HTR-8/SVneo (cell line): ENCODE measurements at places on chromosomes 7 and 10.

GRCh38 chr7:143269251-143269650 is 6.0 kb downstream of the GSTK1 start:
- DNase-seq = no peak

- peak; percentile 93 for DNase-seq
These were observed 149.2 kb downstream of the PRKAG2 start for GRCh38 chr7:151727579-151728285.

DNA sequence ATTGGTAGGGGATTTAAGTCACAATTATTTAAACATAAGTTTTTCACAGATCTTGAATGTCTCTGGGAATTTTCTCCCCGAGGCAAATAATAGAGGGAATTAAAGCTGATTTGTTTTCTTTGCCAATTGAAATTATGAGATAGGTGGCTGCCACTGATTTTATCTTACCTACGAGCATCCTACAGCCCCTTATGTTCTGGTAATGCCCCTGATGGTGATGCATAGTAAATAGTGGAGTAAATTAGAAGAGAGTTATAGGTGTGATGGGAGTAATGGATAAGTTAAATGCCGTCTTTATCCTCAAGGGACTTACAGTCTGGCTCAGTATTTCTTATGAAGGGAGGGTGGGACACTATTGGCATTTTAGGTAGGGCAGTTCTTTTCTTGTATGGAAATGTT is 58.1 kb downstream of the HDAC9 start:
- no peak for DNase-seq

- no peak for DNase-seq
These were observed 21.6 kb upstream of the RPEL1 start for GRCh38 chr10:103224133-103224532.

DNA sequence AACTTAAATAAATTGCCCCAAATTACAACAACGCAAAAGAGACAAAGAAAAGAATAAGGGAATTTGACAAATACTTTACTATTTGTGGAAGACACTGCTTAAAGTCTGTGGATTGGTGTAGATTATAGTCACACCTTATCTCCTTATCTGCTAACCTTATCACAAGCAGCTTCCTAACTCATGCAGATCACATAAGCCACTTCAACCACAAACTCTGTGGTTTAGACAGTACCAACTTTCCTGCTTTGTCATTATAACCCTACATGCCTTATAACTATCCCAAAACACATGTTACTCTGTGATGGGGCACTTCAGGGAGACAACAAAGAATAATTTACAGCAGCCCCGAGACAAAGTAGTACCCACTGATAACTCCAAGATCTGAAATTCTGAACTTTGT is 41.5 kb upstream of the PPP3CB start:
- DNase-seq = no peak

DNA sequence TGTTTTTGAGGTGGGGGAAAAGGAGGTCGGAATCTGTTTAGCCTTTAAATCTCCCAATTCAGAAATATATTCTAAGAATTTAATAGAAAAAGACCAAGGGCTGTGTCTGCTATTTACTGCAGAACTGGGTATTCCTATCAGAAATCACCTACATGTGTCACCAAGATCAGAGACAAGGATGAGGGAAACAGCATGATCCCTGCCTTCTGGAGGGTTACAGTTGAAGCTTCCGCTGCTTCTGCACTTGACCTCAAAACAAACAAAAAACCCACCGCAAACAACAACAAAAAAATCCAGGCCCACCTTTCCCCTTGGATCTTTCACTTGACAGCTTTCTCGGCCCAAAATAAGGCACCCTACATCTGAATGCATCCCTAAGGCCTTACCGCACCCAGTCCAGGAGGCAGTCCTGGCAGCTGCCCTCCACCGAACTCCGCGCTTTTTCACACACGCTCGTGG is 750 bp upstream of the CDK14 start:
- DNase-seq = no peak

DNA sequence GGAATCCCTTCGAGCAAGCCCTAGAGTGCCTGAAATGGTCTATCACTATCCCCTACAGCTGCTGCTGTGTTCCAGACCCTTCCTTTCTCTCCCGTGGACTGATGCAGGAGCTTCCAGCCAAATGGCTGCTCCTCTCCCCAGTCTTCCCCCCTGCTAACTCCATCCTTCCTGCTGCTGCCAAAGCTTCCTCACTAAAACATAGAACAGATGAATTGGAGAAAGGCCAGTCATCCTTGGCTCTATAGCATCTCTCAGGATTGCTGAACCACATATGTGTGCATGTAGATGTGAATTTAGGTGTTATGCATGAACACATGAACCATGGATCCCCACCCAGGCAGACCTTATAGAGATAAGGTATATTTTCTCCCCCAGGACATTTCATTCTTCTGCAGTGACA is 60.7 kb downstream of the GPR26 start:
- no peak for DNase-seq

DNA sequence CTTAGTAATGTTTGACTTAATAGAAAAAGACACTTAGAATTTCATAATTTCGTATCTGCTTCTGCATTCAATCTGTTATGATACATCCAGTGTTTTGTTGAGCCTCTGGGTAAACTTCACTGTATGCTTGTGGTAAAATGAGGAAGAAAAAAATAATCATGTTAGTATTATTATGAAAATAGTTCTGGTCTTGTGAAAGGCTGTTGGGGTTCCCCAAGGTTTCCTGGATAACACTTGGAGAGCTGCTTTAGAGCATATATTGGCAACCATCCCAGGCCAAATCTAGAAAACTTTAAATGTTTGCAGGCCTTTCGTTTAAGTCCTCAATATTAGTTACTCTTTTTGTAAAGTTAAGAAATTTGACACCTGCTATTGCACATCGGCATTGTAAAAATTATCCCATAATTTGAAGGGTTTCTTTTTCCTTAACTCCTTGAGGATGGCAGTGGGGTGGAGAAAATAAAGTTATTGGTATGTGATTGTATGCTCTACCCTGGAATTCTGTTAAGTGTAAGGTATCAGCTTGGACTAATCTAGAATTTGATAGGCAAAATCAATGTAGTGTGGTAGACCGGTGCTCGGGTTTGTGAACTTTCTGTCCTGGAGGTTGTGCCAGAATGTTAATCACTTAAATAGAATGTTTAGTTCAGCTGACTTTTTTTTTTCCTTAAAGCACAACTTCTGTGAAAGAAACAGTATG is 54.5 kb downstream of the WAC start:
- DNase-seq = no peak

DNA sequence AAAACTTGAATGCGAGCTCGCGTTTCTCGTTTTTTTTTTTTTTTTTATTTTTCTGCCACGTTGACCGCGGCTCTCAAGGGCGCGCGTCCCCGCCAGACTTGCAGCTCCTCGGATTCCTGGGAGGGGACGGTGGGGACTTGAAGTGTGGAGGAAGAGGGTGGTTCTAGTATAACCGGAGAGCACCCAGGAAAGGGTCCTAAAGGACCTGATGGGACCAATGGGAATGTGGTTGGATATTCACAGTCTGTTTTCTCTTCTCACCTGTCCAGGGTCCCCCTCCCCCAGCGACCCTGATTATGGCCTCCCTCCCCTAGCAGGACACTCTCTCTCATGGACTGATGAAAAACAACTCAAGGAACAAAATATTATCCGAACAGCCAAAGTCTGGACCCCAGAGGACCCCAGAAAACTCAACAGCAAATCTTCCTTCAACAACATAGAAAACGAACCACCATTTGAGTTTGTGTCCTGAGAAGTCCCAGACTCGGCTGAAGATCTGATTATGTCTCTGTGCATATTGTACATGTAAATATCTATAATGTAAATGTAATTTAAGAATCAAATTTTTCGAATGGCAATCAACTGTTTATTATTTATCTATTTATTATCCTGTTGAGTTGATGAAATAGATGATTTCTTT is 1.4 kb downstream of the PTF1A start:
- DNase-seq = no peak

DNA sequence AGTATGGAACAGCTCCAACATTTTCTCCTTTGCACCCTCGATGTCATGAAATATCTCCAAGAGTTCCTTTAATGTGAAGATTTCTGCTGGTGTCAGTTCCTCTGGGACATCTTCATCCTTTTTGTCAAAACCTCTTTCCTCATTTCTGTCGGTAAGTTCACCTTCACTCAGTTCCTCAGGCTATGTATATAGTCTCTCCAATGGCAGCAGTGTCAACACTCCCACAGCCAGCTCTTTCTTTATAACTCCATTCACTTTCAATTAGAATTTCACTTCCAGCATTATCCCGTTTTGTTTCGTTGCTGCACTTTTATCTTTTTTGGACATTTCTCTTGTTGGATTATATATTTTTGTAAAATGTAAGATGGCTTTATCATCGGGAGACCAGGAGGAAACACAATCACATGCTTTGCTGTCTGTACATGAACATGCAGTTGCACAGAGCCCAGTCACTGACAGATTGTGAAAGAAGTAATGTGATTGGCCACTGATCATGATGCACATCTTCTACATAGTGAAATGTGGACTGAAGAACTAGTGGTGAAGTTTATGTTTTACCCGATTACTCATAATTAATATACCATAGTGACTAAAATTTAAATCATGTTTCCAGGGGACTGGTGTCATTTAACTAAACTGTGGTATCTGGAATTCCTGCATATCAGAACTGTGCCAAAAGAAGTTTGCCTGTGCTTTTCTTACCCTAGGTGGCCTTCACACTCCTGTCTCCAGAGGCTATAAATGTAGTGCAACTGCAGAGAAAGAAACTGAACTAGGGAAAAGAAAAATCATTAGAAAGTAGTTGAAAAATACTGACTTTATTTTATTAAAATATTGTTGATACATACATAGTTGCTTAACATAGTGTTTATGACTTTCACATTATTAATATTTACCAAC is 289.6 kb downstream of the PPP1R3A start:
- no peak for DNase-seq

- DNase-seq = no peak
These were observed 5.4 kb downstream of the TMEM178B start for GRCh38 chr7:141079219-141079618.

- no peak for DNase-seq
These were observed 551 bp downstream of the WASL start for GRCh38 chr7:123748171-123748733.

- DNase-seq = no peak
These were observed 26.5 kb upstream of the GPR141 start for GRCh38 chr7:37656913-37657530.

- no peak for DNase-seq
These were observed 184.0 kb upstream of the INHBA start for GRCh38 chr7:41886901-41887311.

GRCh38 chr10:33739031-33739430 is 404.6 kb upstream of the NRP1 start:
- no peak for DNase-seq

GRCh38 chr10:112985690-112986543 is 35.9 kb downstream of the TCF7L2 start:
- no peak for DNase-seq

GRCh38 chr7:43639858-43640491 is 57.1 kb downstream of the STK17A start:
- DNase-seq = no peak

- no peak for DNase-seq
These were observed 506.5 kb upstream of the SEMA3D start for GRCh38 chr7:85693326-85693725.

DNA sequence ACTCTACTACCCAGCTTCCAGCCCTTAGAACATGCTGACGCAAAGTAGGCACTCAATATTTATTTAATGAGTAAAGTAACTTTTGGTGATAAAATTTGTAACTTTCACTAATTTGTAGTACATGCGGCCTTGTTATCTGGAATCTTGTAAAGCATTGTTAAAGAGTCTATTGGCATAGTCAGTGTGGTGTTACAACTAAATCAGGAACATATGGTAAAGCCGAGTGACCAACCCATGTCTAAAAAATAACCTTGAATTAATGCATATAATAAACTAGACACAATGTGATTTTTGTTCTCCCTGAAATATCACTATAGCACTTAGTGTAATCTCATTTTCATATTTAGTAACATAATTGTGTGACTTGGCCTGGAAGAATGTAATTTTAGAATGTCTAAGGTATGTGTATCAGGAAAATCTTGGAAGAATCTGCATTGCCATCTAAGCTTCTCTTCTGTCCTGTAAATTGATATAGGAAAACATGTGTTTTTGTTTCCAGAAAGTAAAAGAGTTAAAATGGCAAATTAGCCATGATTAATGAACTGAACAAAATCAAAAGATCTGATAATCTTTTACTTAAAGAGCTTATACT is 256.7 kb upstream of the GNAI1 start:
- no peak for DNase-seq

DNA sequence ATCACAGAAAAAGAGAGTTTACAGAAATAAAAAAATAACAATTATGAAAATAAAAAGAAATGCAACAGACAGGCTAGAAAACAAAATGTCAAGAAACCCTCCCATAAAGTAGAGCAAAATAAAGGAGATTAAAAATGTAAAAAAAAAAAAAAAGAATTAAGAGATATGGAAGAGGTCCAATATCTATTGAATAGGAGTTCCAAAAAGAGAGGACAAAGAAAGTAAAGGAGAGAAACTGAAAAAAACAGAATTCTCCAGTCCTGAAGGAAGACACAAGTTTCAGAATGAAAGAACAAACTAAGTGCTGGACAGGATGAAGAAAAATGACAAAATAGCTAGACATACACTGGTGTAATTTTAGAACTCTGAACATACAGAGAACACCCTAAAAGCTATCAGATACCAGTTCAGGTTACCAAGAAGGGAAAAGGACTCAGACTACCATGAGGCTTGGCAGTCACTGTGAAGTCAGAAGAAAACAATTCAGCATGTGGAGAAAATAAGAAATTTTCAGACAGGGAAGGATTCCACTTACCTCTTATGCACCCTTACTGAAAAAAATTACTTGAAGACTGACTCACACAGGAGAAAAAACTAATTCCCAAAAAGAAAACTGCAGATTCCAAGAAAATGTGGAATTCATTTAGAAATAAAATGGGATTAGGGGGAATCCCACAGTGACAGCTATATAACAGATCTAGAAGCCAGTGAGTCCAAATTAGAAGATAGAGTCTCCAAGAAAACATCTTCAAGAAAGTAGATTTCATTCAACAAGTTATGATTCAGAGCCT is 40.4 kb upstream of the ABLIM1 start:
- DNase-seq = no peak

DNA sequence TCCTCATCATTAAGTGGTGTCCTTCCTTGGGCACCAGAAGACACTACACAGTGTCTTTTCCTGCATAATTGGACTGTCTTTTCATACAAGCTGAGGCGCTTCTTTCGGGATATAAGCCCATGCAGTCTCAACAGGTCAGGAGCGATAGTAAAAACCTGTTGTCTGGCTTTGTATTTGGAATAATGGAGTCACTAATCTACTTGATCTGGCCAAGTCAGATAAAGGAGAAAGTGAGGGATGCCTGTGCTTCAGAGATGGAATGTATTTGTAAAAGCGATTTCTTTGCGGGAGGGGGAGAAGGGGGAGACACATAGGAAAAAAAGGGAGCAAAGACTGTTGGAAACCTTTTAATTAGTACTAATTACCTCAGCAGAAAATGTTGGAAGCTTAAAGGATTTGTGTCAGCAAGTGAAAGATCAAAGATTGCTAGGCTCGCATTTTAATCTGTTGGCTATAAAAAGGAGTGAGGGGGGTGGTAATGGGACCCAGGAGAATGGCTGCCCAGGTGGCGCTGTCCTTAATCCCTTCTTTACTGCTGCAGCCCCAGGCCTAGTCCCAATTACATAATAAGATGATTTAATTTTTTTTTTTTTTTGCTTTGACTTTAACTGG is 581.4 kb downstream of the LRMDA start:
- no peak for DNase-seq

GRCh38 chr7:80876894-80877414 is 41.9 kb downstream of the SEMA3C start:
- DNase-seq = peak; percentile 35

GRCh38 chr10:70588859-70589570 is 13.5 kb downstream of the PRF1 start:
- no peak for DNase-seq

- DNase-seq = peak; percentile 32
These were observed 1.3 kb downstream of the SEMA3D start for GRCh38 chr7:85185424-85186082.

GRCh38 chr10:85643845-85644525 is 722.6 kb downstream of the GRID1 start:
- DNase-seq = no peak
